ENCODE measurements at places on chromosomes 2 and 18.
A peak's percentile ranks its signal among the peaks of the same experiment; 100 is the strongest.

GRCh38 chr18:61855449-61856378 lies 37.1 kb downstream of the RNF152 start:
- no peak for DNase-seq

DNA sequence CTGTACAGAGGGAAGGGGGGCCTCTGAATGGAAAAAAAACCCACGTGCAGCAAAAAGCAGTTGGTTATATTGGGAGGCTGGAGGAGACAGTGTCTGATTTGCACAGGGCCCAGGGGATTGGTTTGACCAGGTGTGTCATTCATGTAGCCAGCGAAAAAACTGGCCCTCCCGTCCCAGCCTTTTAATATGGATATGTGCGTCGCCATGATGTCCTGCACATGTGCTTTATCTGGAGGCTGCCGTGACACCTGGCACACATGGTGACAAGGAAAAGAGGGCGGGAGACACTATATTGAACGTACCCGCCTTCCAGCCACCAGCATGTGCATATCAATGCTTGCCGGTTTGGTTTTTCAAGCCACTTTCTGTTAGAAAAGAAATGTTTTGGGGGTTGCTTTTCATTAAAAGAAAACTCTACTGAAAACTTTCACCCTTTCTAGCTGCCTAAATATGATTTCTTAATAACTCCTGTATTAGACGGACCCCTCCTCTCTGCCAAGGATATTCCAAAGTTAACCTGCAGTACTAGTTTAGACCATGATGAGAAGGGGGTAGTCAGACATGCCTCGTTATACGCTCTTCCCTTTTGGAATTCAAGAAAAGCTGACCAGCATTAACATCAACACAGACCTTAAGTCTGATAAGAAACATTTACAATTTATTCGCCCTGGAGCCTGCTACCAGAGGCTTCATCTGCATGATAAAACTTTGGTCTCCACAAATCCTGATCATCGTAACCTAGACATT lies 16.2 kb downstream of the SLC25A52 start:
- no peak for DNase-seq

DNA sequence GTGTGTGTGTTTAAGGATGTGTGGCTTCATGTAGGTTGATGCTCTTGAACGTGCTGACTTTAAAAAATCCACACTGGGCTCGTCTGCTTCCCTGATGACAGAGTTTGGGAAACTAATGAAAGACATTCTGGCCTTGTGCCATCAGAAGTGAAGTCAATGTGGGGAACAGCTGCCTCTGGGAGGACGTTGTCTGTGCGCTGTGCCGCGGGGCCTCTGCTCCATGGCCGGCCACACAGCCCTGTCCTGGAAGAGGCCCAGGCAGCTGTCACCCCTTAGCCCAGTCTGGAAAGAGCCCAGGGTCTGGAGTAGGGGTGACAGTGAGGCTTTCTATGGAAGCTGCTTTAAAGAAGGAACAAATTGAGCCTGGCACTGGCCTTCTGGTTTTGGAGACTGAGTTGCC lies 155.8 kb downstream of the SH3RF3 start:
- peak; percentile 61 for DNase-seq

DNA sequence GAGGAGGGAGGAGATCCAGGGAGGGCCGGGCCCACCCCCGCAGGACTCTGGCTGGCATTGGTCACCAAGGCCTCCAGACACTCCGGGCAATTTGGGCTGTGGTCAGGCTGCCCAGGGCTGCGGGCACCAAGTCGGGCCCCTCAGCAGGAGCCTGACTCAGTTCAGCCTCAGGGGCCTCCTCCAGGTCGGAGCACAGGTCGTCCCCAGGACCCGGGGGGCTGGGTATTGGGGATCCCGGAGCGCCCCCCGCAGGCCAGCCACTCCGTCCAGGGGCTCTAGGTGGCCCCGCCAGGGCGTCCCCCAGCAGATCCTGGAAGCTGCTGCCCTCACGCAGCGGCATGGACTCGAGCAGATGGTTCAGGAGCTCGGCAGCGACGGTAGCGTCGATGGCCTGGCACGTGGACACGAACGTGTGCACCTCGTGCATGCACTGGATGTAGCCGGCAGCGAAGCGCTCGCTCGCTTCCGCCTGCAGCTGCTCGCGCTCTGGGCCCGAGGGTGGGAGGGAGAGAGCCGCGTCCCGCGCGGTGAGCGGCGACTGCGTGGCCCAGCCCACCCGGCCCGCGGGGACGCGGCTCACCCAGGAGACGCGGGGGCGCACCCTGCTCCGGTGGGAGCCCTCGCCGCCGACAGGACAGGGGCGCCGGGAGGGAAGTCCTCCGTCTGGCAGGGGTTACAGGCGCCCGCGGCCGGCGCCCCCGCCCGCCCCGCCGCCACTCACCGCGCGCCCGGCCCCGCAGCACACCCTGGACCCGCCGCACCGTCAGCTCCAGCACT lies 884 bp downstream of the HES6 start:
- DNase-seq, result no peak

GRCh38 chr2:19804639-19805260 lies 97.0 kb downstream of the TTC32 start:
- no peak for DNase-seq

All from dermis microvascular lymphatic vessel endothelial cell (primary cell).